ENCODE measurements at places on chromosomes 2 and 18. TPM values are rescaled to one million over a fixed set of nuclear protein-coding genes. Genes with fewer than 3 reads are reported as not detected.

Gene NLRC4
- 0.62 TPM for total RNA-seq

Gene SOX11
- 413 TPM for total RNA-seq

Gene PSMA8
- not detected for total RNA-seq

Gene LRP2
- total RNA-seq = 0.16 TPM

Gene DOCK10
- 8.3 TPM for total RNA-seq

Gene SP100
- total RNA-seq = 4.8 TPM

Gene SERPINB3
- total RNA-seq = not detected

Gene TTC39C
- 41.5 TPM for total RNA-seq

All from occipital lobe (tissue), 3 donors.